CMK (cell line): ENCODE measurements at places on chromosomes 2 and 18.
A peak's percentile ranks its signal among the peaks of the same experiment; 100 is the strongest.

GRCh38 chr18:25815659-25816058, 274.8 kb downstream of the SS18 start:
- no peak for DNase-seq

- DNase-seq, result no peak
Observed at GRCh38 chr2:217919781-217920351, 82.9 kb downstream of the TNS1 start.

DNA sequence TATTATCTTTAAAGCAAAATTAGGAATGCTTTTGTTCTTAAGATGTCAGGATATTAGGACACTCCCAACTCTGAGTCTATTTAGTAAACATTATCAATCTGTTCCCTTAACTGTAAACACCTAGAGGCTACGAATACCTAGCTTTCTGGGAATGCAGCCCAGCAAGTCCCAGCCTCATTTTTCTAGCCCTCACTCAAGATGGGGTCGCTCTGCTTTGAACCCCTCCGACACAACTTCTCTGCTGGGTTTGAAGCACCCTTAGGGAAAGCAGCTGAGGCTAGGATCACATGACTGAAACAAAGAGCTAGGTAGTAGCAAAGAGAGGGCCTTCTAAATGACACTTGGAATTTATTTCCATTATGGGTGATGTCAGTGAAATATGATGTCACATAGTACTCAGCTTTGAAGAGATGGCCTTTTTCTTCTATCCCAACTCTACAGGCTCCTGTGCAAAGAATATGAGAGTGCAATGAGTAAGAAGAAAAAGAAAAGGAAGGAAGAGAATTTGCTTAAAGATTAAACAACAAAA, 114.7 kb downstream of the CSRNP3 start:
- DNase-seq, result no peak

DNA sequence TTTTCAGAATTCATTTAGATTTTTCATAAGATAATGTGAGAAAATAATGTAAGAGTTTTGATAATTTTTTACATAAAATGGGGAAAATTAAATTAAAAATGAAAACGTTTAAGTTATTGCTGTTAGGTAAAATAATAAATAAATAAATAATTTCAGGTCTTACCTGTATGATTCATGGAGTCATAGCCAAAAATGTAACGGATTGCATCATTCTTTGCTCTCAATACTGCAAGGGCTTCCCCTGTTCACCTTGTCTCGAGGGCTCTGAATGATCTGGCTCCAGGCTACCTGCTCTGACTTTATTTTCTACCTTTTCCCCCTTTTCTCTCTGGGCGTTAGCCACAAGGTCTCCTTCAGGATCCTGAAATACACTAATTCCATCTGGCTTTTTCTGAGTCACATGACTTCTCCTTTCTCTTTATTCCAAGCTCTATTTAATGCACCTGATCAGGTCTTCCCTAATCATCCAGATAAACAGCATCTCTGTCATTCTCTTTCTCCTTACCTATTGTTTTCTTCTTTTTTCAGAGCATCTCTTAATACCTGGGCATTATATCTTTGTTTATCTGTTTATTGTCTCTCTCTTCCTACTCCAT, 30.0 kb upstream of the CFAP36 start:
- no peak for DNase-seq

DNA sequence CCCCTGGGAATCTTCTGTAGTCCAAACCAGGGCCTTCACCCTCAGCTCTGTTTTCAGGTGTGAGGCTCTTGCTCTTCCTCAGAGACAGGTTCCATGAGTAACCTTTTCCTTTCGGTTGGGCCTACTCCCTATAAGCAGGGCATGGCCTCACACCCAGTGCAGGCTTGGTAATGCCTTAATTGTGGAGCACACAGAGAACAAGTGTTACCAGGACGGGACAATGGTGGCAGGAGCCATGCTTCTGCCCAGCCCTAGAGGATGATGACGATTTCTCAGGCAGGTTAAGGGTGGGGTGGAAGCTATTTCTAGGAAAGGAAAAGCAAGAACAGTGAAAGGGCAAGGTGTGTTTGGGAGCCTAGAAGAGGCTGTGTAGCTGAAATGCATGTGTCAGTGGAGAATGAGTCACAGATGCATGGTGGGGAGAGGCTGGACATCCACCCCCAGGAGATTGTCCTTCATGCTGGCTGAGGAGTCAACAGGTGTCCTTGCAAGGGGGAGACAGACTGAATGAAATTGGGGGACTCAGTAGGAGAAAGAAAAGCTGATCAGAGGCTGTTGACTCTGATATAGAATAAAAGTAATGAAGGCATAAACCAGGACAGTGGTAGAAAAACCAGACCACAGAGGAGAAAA, 22.0 kb upstream of the SERPINB12 start:
- DNase-seq, result no peak

DNA sequence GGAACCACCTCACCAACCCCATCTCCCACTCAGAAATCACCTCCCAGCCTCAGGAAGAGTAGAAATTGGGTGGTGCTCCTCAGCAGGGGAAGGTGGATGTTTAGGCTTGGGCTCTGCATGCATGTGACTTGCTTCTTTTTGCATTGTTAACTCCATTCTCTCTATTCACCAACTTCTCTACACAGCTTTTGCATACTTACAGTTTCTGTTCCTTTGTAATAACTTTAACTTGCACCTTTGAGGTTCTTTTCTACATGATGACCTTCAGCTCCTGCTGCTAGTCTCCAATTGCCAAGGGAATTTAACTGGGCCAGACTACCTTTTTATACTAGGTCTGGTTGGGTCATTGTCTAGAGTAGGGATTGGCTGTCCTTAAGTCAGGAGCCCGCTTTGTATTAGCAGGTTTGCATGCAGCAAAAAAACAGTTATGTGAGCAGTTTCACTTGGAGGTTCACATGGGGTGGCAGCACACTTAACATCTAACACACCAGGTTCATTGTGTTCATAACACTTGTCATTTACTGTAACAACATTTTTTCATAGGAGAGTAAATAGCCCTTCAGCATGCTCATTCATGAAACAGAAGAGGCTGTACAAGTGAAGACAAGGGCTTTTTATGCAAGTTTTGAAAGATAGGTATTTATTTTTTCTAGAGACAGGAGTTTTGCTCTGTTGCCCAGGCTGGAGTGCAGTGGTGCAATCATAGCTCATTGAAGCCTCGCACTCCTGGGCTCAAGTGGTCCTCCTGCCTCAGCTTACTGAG, 12.0 kb downstream of the MRPL35 start:
- DNase-seq, result no peak

- DNase-seq, result no peak
Observed at GRCh38 chr18:3741333-3741732, 291.4 kb downstream of the TGIF1 start.

DNA sequence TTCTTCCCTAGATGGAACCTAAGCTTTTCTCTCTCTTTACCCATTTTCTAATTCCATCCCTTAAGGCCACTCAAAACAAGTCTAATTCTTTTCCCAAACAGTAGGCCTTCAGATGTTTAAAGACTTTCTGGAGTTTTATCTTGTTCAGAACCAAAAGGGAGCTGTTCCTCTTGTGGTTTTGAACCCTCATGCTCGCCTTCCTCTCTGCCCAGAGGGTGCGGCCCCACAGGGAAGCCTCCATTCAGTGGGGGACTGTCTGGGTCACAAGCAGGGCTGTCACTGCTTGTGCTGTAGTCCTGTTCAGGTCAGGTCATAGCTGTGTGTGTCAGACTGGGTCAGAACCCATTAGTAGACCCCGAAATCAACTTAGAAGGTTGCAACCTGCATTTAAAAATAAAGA, 56.5 kb downstream of the TET3 start:
- no peak for DNase-seq

DNA sequence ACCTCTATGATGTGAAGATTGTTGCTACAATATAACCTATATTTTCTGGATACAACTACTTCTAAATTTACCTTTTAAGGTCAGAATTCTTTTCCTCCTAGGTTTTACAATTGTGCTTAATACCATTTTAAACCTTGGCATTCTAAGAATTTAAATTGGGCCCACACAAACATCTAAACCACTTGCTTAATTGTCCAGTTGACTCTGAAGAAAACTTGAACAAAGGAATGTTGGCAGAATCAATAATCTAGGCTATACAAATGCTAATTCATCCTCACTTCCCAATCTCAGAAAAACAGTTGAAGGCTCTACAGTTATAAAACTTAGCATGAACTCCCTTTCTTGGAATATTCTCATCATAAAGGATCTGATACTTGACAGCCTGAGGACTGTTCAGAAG, 84.3 kb downstream of the RPRM start:
- DNase-seq, result no peak

DNA sequence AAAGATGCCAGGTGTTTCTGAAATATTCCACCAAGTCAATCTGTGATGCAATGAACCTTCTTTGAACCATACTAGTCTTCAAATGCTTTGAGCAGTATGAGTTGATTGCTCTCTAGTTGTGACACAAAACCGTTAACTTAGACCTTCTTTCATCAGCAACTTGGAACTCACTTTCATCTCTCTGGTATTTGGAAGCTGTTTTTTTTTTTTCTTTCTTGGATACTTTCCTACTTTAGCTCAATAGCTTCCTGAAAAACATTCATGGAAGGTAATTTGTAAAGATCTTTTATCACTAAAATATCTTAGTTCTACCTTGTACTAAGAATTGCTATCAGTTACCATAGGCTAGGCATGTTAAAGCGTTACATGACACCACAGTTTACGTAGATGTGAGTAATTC, 1071.9 kb upstream of the CHAC2 start:
- no peak for DNase-seq

GRCh38 chr2:226002438-226002837, 602.9 kb downstream of the NYAP2 start:
- DNase-seq, result no peak

DNA sequence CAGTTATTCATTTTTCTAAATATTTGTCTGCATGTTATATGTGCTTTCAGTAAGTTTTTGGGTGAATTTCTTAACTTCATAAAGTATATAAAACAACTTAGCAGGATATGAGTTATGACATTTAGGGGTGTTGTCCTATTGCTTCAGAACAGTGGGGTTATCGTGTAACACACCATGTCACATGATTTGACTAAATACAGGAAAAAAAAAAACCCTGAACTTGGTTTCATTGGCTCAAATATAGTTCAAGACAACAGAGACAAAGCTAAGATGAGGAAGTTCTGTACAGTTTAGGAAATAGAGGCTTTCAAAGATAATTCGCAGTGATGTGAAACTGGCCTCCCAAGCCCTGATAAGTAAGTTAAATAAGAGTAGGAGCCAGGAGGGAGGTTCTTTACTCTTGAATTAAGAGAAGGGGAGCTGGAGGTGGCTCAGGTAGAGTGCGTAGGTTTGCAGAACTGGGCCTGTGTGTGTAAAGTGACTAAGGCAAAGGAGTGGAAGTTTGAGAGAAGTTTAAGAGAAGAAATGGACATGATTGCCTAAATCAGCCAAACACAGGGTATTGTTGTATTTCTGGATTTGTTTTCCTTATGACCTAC, 53.9 kb downstream of the LIMS1 start:
- no peak for DNase-seq

DNA sequence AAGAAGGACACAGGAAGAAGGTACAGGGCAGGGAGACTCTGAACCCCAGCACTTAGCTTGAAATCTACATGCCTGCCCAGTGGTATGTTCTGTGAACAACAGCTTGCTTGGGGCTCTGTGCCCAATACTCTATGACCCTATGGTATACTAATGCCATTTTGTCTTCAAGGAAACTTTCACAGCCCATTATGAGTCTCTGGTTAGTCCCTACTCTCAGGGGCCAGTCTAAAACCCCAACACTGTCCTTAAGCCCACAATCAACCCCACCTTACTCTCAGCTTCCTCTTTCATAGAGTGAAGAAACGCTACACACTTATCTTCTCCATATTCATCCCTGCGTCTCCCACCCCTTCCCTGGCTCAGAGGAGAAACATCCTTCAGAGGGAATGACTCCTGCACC, 16.0 kb downstream of the NEB start:
- no peak for DNase-seq

DNA sequence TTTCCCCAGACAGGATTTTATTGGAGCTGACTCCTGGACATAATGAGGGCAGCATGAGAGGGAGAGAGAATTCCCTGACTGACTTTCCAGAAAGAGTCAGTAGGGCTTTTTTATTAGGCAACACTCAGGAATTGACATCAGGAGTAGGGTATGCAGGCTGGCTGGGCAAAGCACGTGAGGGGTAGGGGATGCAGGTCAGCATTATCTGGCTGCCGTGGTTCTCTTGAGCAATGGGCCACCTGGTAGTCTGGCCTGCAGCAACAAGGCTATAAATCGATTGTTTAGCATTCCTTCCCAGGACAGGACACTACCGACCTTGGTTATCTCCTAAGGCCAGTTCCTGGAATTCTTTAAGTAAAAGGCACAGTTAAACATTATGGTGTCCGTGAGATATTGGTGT, 160.8 kb upstream of the AGAP1 start:
- DNase-seq, result no peak

DNA sequence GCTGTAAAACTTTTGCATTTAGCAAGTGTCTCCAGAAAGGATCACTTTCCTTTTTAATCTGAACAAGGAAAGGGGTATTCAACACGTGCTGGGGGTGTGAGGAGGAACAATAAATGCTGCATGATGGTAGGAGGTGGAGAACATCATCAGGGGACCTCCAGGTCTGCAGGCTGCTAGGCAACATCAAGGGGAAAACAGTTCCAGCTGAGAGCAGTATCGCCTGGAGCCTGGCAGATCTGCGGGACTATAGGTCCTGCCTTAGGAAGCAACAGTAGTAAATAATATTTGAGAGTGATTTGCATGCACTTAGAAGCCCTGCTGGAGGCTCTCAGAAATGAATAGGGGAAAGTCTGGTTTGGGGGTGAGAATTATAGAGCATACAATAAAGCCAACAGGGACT, 175.6 kb downstream of the SUCLG1 start:
- DNase-seq, result no peak

GRCh38 chr2:9897846-9898245, 53.6 kb upstream of the GRHL1 start:
- no peak for DNase-seq

DNA sequence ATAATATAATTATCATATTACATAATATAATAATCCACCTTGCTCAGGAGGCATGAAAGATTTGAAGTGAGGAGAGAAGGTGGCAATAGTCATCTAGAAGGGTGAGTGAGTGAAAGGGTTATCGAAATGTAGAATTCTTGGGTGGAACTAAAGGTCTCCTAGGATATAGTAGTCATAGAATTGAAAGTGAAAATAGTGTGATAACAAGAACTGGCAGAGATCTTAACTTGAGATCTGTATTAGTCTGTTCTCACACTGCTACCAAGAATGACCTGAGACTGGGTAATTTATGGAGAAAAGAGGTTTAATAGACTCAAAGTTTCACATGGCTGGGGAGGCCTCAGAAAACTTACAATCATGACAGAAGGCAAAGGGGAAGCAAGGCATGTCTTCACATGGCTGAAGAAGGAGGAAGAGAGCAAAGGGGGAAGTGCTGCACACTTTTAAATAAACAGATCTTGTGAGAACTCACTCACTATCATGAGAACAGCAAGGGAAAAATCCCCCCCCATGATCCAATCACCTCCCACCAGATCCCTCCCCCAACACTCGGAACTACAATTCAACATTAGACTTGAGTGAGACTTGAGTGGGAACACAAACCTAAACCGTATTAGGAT, 351.5 kb downstream of the NR4A2 start:
- peak; percentile 15 for DNase-seq

- DNase-seq, result no peak
Observed at GRCh38 chr2:52710810-52711618, 1056.6 kb upstream of the CHAC2 start.

- peak; percentile 47 for DNase-seq
Observed at GRCh38 chr2:109213646-109214433, 84.8 kb downstream of the SH3RF3 start.

GRCh38 chr2:70330476-70330875, 28.6 kb upstream of the FAM136A start:
- no peak for DNase-seq

- DNase-seq, result no peak
Observed at GRCh38 chr2:222307143-222307756, 8.5 kb upstream of the PAX3 start.
